Activated CD4-positive, alpha-beta T cell treated with anti-CD3 and anti-CD28 coated beads for 1 hour (primary cell): ENCODE measurements at places on chromosomes 3 and 15.

- DNase-seq = no peak
Observed at GRCh38 chr15:51649659-51650521, 27.3 kb upstream of the DMXL2 start.

DNA sequence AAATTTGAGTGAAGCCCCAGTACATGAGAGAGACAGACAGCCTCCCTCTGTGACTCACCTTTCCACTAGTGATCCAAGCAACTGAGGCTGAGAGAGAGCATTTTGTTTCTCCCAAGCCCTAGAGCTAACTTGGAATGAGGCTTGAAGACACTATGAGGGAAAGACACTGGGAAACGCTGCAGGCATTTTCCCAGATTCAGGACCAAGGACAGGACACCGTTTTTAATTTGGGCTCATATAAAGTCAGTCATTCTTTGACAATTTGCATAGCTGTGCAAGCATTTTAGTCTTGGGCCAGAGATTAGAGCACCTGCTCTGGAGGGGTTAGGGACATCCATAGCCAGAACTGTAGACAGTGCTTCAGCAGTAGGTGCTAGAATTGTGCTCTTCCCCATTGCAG, 249.0 kb downstream of the AGBL1 start:
- no peak for DNase-seq

GRCh38 chr15:80132382-80132781, 20.4 kb upstream of the FAH start:
- DNase-seq = no peak

- no peak for DNase-seq
Observed at GRCh38 chr3:119457246-119457645, 6.2 kb downstream of the TMEM39A start.

DNA sequence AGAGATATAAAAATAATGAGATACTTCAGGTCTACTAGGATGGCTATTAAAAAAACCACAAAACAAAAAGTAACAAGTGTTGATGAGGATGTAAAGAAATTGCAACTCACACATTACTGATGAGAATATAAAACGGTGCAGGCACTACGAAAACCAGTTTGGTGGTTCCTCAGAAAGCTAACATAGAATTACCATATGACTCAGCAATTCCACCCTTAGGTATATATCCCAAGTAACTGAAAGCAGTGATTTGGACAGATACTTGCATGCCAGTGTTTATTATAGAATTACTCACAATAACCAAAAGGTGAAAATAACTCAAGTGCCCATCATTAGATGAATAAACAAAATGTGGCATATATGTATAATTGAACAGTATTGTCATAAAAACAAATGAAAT, 87.5 kb upstream of the MELTF start:
- DNase-seq = no peak

- DNase-seq = no peak
Observed at GRCh38 chr3:119302697-119303551, 8.7 kb downstream of the ARHGAP31 start.

- DNase-seq = no peak
Observed at GRCh38 chr15:59885832-59886231, 118.3 kb upstream of the FOXB1 start.

- DNase-seq = no peak
Observed at GRCh38 chr3:107540857-107541256, 18.1 kb downstream of the BBX start.

DNA sequence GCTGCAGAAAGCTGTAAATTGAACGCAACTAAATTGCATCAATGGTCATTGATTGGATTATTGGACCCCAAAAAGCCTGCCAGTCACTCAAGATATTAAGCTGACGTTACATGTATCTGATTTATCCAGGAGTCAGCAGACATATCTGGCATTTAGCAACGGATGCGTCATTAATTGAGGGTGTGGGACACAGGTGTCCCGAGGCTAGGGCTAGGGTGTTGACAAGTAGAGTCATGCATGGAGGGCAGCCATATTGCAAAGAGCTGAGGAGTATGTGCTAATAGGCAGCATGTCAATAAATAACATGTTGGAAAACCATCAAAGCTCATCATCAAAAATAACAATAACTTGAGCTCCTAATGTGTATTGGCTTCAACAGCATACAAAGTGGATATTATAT, 234.5 kb upstream of the GOLGA6L4 start:
- DNase-seq = no peak

- no peak for DNase-seq
Observed at GRCh38 chr3:11548721-11549131, 95.0 kb downstream of the VGLL4 start.

DNA sequence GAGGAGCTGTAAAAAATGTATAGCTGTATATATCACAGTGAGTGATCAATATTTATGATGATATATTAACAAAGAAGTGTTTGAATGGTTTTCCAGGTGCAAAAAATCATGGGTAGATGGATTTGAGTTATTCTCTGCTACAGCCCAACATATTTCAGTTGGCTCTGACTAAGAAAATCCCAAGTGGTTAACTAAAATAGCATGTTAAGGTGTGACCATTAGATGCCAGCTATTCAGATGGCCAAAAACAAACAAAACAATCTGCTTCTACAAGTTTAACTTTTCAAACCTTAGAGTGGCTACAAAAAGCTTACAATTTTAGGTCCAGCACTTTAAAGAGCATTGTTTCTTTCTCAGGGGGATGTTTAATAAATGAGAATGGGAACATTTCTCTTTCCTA, 67.5 kb downstream of the SEMA6D start:
- no peak for DNase-seq

- no peak for DNase-seq
Observed at GRCh38 chr3:167940241-167940640, 155.5 kb downstream of the GOLIM4 start.

DNA sequence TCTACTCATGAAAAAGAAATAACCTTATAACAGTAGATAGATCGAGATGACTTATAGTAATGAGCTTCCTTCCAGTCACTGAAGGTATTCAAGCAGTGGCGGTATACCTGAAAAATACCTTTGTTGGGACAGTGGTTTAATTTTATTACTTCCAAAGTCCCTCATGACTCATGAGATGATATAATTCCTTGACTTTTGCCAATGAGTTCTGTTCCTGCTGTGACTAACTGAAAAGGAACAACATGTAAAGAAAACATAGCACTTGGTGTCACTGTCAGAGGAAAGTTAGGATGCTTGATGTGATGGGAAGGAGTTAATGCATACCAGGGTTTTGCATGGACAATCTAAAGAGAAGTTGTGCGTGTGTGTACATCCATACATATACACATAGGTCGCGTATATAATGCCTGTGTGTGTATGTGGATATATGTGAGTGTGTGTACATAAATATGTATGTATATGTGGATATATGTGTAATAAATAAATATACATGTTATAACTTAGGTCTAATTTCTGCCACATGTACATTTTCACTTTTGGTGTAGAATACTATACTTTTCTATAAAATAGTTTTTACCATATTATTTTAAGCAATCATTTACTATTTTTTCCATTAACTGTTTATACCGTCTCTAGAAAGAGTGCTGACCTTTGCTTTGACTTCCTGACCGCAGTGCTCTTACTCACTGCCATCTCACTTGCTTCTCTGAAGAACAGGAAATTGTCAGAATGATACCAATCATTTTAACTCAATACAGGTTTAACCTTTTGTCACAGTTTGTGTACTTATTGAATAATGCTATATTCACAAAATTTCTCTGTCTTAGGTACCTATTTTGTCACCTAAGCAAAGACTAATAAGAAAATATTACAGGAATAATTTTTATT, 12.6 kb upstream of the PAK2 start:
- DNase-seq = no peak

GRCh38 chr3:157857440-157857839, 248.8 kb downstream of the SHOX2 start:
- no peak for DNase-seq

DNA sequence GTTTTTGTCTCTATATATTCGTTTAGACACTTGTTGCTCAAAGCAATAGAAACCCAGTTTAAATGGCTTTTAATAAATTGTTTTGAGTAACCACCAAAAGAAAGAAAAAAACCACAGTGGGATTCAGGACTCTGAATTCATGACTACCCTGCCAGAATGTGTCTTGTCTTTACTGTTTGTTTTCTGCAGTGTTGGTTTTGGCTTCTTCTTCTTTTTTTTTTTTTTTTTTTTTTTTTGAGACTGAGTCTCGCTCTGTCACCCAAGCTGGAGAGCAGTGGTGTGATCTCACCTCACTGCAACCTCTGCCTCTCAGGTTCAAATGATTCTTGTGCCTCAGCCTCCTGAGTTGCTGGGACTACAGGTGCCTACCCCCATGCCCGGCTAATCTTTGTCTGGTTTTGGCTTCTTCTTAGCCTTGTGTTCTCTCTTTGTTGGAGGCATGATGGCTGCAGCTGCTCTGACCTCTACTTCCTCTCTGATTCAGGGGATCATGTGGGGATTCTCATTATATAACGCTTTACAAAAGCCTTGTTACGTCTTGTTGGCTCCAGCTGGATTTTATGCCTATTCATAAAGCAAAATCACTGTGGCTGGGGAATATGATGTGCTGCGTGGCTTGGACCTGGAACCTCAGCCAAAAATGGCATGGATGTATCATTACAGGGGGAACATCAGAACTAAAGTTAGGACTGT, 54.0 kb downstream of the PLS1 start:
- DNase-seq = no peak

- no peak for DNase-seq
Observed at GRCh38 chr3:196643201-196643749, 3.8 kb downstream of the NRROS start.

GRCh38 chr3:87733671-87734367, 325.0 kb downstream of the CGGBP1 start:
- no peak for DNase-seq

GRCh38 chr3:123656691-123657090, 71.8 kb upstream of the HACD2 start:
- DNase-seq = no peak

DNA sequence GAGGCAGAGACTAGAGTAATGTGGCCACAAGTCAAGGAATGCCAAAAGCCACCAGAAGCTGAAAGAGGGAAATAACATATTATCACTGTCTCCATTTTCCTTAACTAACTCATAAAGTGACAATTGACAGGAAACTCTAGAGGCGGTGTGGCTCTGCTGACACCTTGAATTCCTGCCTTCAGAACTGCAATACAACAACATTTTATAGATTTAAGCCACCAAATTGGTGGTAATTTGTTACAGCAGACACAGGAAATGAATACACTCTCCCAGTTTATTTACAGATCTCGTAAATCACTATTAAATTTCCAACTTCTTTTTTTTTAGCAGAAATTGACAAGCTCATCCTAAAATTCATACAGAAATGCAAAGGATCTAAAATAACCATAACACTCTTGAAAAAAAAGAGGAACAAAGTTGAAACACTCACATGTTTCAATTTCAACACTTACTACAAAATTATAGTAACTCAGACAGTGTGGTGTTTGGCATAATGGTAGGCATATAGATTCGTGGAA, 449.9 kb downstream of the OTOL1 start:
- DNase-seq = no peak

- no peak for DNase-seq
Observed at GRCh38 chr15:57281321-57281720, 95.0 kb upstream of the CGNL1 start.

GRCh38 chr15:25208735-25209134, 230.1 kb downstream of the UBE3A start:
- DNase-seq = no peak

- no peak for DNase-seq
Observed at GRCh38 chr3:61358364-61358763, 107.1 kb upstream of the FHIT start.

DNA sequence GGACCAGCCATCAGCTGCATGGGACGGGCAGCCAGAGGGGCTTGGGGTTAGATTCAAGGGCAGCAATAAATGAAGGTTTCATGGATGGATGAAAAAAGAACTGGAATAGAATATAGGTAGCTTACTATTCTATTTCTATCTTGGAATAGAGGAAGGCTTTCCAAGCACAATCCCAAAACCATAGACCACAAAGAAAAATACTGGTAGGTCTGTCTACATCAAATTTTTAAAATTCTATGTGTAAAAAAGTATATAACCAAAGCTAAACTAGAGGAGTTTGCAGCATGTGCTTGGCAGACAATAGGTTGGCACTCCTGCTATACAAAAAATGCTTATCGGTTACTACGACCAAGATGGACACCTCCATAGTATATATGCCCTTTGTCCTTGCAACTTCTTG, 7.2 kb upstream of the FBLN2 start:
- DNase-seq = no peak

DNA sequence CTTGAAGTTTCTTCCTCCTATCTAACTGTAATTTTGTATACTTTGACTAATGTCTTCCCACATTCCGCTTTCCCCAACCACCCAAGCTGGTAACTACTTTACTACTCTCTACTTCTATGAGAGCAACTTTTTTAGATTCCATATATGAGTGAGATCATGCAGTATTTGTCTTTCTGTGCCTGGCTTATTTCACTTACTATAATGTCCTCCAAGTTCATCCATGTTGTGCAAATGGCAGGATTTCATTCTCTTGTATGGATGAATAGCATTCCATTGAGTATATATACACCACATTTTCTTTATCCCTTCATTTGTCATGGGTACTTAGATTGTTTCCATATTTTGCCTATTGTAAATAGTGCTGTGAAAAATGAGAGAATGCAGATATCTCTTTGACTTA, 78.5 kb upstream of the CCNL1 start:
- no peak for DNase-seq

GRCh38 chr3:71316066-71316777, 267.3 kb downstream of the FOXP1 start:
- no peak for DNase-seq

DNA sequence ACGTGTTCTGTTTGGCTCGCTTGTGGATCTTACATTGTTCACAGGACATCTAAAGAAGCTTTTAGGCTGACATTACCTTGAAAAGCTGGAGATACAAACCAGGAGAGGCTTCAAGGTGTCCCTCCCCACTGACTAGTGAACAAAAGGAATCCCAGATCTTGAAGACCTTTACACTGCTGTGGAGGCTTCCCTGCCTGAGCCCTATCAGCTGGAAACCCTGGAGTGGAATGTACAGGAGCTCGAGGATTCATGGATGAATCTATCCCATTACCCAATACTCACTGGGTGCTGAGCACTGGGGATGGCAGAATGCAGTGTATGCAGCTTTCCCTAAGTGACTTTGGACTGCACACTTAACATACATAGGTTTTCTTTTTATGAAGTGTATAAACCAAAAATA, 82.3 kb upstream of the MFGE8 start:
- no peak for DNase-seq
